ENCODE measurements at places on chromosomes 5 and 9.

DNA sequence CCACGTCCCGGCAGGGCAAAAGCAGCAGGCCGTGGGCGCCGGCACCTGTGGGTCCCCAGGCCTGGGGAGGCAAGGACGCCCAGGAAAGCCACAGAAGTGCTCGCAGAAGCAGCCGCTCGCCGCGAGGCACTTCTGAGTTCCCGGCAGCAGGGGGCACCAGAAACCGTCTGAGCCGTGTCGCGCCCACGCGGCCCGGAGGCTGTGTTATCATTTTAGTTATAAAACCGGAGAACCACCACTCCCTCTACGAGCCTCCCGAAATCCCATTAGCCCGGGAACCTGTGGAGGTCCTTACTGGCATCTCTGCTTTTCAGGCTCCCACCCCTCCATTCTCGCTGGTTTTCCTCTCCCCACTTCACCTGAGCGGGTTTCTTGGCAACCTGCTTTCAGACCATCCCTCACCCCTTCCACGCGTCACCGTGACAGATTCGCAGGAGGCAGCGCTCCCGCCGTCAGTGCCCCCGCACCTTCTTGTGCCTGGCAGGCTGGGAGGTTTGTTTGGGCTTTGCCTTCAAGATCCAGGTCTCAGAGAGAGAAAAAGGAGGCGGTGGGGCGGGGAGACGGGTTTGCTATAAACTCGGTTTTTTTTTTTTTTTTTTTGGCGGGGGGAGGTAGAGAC, 2.3 kb downstream of the GDNF start:
- DNase-seq: no peak

GRCh38 chr9:131546336-131547084, 1.2 kb downstream of the PRRT1B start:
- DNase-seq: peak; percentile 52

GRCh38 chr9:114150608-114151007, 4.7 kb upstream of the COL27A1 start:
- no peak for DNase-seq

- no peak for DNase-seq
Observed at GRCh38 chr9:34582787-34583186, 6.7 kb downstream of the CNTFR start.

DNA sequence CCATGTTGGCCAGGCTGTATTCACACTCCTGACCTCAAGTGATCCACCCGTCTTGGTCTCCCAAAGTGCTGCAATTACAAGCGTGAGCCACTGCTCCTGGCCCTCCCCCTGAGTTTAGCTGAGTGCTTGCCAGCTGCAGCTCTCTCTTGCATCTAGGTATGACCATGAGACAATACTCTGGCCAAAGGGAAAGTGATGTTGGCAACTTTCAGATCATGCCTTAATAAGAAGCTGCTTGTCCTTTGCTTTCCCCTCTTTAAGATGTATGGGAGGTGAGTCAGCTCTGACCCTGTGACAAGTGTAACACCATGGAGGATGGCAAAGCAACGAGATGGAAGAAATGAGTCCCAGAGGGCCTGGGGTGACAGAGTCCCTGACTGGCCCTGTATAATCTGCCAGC, 18.7 kb upstream of the DCAF12 start:
- no peak for DNase-seq

DNA sequence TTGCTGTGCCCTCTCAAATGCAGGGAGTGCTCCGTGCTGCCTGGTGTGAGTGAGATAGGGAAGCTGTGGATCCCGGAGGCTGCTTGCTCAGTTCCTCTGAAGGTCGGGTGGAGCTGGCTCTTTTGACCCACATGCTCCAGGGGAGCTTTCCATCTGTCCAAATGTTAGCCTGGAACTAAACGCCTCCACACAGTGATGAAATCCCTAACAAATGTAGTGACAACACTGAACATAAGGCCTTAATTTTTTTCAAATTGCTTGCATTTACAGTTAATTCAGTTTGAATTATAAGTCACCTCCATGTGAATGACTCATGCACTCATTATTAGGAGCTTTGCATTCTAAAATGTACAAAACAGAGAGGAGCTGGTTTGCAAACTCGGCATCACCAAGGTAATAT, 27.0 kb downstream of the PRDM6 start:
- no peak for DNase-seq

DNA sequence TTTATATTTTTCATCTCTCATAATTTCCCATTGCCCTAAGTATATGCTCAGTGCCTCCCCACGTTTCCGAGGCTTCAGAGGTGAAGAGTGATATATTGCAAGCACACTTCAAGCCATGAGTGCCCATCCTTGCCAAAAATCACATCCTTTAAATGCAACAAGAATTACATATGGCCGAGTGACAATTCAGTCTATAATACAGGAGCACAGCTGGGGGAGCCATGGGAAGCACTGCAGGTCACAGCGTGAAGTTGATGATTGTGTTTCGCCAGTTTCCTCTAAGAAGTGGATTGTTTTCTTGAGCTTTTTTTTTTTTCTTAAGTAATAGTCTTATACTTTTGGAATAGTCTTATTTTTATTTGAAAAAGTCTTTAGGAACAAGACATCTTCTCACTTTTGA, 61.1 kb downstream of the MTRR start:
- DNase-seq: no peak

- no peak for DNase-seq
Observed at GRCh38 chr5:156328161-156328560, 1.2 kb downstream of the SGCD start.

- DNase-seq: no peak
Observed at GRCh38 chr5:87452837-87453236, 40.1 kb upstream of the CCNH start.

DNA sequence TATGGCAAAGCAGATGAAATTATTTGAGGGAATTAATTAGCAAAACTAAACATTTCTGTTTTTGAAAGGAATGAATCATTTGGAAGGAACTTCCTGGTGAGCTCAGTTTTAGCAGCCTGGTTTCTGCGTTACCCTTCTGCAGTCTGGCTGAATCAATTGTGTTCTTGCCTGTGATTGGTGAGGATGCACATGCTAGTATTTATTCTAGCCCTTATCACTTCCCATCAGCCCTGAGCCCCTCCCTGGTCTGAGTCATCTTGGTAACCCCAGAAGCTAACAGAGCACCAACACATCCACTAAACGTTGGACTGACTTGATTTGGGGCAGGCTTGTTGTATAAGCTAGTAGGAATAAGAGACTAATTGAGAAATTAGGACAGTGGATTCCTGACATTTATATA, 6.6 kb downstream of the TJP2 start:
- peak; percentile 94 for DNase-seq

DNA sequence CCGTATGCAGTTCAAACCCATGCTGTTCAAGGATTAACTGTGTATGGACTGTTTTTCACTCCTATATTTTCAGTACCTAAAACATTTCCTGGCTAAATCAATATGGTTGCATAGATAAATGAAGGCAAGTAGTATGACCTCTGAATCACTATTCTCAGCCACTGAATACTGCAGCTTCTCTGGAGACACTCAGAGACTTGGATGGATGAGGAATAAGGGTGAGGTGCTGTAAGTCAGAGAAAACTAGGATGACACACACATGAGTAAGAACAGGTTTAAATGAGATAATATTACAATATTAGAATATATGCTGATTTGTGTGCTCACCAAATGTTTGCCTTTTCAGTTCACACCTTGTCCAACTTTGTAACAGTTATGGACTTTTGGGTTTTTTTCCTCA, 26.0 kb upstream of the ANXA1 start:
- DNase-seq: no peak

DNA sequence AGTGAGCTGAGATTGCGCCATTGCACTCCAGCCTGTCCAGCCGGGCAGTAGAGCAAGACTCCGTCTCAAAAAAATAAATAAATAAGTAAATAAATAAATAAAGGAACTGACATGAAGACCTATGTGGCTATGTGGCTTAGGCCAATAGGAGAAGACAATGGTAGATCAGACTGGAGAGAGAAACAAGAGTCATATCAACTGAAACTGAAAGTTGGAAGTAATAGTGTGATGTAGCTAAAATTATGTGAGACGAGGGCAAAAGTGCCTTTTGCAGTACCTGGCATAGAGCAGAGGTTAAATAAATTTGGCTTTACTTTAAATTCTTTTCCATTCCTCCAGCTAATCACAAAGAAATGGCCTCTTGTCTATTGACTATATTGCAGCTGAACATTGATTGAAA, 7.3 kb downstream of the FBP2 start:
- DNase-seq: peak; percentile 11

DNA sequence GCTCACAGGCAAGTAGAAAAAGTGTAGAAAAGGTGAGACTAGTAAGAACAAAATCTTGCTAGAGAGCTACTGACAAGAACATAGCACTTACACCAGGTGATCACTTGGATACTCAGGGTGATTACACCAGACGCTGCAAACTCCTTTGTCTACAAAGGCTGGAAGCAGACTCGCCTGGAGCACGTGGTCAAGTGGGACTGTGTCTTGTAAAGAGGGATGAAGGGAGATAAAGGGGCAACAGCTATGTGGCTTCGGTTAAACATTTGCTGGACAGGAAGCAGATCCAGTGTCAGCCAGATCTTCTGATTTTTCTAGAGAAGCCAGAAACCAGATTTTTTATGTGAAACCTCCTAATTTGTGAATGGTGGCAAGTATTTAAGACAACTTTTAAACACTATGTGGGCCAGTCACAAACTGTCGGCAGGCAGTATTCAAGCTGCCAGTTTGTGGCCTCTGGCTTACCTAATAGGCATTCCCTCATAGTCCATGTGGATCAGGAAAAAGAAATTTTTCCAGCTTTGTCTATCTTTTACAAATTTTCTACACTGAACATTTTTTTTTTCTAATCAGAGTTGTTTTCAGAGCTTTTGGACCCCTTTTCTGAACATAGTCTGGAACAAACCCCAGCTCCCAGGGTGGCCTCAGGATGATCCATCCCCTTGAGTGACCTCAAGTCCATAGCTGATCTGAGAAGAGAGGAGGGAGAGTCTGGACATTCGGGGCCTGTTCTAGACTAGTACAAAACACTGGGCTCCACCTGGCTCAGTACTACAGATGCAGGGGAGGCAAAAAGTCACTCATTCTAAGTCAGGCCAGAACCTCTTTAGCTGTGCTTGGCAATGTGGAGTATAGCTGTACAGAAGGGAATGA, 262.9 kb downstream of the ARRDC3 start:
- DNase-seq: no peak

DNA sequence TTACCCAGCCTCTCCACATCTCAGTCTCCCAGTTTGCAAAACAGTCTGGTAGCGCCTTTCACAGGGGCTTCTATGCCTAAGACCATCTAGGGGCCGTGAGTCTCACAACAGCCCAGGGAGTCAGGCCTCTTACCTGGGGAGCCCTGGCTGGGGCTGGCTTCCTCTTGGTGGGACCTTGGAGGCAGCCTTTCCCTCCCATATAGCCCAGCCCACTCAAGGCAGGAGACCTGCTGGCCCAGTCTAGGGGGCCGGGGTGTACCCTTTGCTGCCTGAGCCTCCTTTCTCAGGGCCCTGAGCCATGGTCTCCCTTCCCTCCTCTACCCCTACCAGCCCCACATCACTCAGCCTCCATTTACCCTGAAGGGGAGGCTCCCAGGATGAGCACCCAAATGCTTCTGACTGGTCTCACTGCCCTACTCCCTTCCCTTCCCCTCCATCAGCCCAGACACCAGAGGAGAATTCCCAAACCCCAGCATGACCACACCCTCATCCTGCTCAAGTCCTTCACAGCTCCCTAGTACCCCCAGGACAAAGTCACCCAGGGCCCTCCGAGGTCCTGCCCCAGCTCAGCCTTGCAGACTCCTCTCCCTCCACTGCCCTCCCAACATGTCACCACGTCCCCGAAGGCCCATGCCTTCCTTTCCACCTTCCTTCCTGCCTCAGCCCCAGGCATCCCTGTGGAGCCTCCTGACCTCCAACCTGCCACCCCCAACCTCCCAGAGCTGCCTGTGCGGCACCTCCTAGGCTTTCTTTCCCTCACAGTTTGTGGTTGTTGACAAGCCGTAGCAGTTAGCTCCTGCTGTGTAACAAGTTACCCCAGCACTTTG, 55.3 kb downstream of the BARX1 start:
- no peak for DNase-seq

DNA sequence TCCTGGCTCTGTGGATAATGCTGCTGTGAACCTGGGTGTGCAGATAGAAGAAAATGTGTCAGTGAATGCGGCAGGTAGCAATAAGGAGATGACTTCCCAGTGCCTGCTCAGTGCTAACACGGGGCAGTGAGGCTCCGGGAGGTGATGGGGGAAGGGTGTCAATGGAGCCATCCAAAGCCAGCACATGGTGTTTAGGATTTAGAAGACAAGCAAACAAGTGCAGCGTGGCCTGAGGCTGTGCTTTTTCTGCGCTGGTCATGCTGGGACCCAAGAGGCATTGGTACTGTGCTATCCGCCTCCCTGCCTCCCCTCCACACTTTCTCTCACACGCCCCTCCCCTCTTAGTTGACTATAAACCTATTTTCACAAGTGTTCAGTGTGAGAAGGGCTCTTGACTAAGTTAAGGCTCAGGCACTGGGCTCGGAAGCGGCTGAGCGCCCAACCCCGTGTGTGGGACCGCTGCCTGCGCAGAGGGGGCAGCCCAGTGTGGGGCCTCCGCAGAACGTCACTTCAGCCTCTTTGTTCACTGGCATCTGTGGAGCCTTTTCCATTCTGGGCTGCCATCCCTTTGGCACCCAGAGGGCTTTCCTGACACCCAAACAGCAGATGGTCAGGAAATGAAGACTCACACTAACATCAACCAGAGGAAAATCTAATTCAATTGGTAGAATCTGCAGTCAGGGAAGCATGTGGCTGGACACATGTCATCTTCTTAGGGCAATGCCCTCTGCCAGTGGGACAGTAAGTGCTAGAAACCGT, 21.8 kb upstream of the NINJ1 start:
- no peak for DNase-seq

DNA sequence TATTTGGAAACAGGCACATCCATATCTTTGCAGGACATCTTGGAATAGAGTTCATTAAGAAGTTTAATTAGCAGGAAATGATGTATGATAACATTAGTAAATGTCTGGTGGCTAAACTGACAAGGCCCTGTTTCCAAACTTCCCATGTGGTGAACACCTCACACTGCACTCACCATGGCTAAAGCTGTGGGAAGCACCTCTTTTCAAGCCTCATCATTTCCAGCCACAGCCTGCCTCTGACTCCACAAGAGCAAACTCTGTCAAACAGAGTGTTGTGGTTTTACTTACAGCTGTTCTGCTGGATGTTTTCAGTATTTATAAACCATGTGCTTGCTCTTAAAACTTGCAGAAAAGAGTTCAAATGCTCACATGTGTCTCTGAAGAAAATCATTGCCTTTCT, 14.9 kb upstream of the NDUFB6 start:
- DNase-seq: no peak

DNA sequence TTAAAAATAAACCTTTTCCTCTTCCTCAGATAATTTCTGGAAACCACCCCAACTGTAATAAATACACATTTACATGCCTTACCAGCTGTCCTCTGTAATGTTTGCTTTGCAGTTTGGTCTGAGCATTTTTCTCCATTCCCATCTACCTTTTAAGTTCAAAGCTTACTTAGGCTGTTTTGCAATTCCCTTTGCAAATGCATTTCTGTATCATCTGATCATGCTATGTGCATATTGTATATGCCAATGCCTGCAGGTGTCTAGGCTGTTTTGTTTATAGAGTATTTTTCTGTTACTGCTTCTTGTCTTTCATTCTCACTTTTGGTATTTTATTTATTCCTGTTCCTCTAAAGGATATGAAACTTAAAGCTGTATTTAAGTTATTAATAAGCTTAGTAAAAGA, 86.3 kb downstream of the SLC44A1 start:
- no peak for DNase-seq

- DNase-seq: peak; percentile 39
Observed at GRCh38 chr9:113187929-113188595, 33.0 kb downstream of the FKBP15 start.

Measured in SW480 (cell line).